ENCODE measurements at places on chromosomes 7 and 10.

- DNase-seq, result no peak
Measured at GRCh38 chr10:5891009-5891408, 966 bp downstream of the FBH1 start.

- DNase-seq, result no peak
Measured at GRCh38 chr7:140673774-140674155, 1.0 kb downstream of the ADCK2 start.

DNA sequence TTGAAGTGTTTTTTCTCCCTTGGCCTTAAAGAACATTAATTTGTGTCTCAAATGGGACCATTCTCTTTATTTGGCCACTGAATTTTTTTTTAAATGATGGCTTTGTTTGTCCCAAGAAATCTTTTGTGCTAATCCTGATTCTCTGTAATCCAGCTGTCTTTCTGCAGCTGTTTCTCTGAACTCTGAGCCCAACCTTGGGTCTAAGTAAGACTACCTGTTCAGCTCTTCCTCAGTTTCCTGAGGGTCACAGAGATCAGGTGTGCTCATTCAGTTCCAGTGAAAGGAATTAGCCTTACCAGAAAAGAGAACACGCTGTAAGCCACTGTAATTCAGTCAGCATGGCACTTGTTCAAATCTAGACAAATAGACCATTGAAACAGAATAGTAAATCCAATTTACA, 94.2 kb downstream of the ANKIB1 start:
- no peak for DNase-seq

GRCh38 chr7:140375892-140376730, 22.2 kb downstream of the SLC37A3 start:
- DNase-seq, result no peak

Measured in right atrium auricular region (tissue), 2 donors.